Cardiac muscle cell (in vitro differentiated cells and primary cell): ENCODE measurements at places on chromosomes 16 and 17. TPM values are rescaled to one million over a fixed set of nuclear protein-coding genes. Genes with fewer than 3 reads are reported as not detected.

DNA sequence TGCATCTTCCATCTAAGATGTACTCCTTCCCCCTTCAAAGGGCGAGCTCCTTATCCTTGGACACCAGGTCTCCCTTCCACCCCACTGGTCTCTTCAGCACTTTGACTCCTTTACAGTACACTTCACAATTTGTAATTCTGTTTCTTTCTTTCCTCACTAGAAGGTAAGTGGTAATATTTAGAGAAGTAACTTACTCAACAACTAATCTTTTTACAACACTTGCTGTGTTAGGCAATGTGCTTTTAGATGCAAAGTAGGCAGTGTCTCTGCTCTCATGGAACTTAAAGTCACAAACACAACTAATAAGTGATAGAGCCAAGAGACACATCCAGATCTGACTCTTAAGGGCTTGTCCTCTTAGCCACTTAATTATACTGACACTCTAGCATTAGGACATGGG is 6.4 kb downstream of the SIAH1 start:
- DNase-seq = peak; percentile 32

DNA sequence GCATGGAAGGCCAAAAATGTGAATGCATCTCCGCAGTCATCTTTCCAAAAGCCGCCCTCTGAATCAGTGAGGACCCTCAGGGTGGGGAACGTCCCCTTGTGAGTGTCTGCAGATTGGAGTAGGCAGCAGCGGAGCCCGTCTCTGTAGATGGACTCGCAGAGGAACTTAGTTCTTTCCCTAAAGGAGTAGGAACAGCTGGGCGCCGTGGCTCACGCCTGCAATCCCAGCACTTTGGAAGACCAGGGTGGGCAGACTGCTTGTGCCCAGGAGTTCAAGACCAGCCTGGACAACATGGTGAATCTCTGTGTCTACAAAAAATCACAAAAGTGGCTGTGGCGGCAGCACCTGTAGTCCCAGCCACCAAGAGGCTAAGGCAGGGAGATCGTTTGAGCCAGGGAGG is 53.7 kb downstream of the WDR45B start:
- DNase-seq = no peak

- no peak for DNase-seq
These were observed 97.5 kb downstream of the METRNL start for GRCh38 chr17:83176623-83177583.

DNA sequence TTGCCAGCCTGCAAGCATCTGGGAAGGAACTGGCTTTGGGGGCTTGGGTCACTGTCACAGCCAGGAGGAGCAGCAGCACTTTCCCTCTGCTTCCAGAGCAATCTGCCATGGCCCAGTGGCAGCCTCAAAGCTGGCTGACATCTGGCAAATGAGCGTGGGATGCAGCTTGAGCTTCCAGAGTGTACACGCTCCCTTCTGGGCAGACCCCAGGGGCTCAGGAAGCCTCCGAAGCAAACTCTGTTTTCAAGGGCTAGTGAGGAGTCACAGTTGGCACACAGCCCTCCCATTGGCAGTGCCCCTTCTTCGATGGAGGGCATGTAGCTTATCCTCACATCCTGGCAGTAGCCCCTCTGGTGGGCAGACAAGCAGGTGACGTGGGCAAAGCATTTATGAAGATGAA is 249.6 kb downstream of the ENGASE start:
- DNase-seq = no peak

DNA sequence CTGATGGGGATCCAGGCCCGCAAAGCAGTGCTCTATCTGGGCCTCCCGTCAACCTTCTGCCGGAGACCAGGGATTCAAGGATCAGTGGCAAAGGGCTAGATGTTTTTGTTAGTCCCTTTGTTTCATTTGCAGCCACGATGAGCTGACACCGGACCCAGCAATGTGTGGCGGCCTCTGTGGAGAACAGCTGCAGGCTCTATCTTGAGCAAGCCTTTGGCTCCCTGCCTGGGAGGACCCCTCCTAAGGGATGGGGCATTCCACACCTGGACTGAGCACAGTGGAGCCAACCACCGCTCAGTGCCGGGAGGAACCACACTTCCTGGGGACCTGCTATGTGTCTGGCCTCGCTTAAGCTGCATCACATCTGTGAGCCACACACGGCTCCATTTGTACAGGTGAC is 215.8 kb downstream of the RBFOX3 start:
- no peak for DNase-seq

ST6GALNAC1 gene
- not detected in 2 replicates for polyA plus RNA-seq

ZPBP2 gene
- not detected in 2 replicates for polyA plus RNA-seq

- no peak for DNase-seq
These were observed 184.8 kb downstream of the CCDC182 start for GRCh38 chr17:57560319-57560705.
